ENCODE measurements at places on chromosomes 13 and 19. TPM values are rescaled to one million over a fixed set of nuclear protein-coding genes. Genes with fewer than 3 reads are reported as not detected.
A peak's percentile ranks its signal among the peaks of the same experiment; 100 is the strongest.

DNA sequence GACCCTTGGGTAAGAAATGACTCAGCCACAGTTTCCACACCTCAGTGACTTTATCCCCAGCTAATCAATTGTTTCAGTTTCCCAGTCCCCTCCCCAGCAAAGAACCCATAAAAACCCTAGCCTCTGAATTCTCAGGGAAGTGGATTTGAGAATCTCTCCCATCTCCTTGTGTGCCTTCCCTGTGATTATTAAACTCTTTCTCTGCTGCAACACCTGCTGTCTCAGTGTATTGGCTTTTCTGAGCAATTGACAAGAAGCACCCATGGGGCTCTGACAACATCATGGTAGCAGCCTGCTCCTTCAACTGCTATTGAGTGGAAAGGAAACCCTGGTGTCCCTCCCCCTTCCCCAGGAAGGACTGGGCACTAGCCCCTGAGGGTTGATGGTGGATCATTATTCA lies 73.7 kb downstream of the UQCRFS1 start:
- no peak for DNase-seq

DNA sequence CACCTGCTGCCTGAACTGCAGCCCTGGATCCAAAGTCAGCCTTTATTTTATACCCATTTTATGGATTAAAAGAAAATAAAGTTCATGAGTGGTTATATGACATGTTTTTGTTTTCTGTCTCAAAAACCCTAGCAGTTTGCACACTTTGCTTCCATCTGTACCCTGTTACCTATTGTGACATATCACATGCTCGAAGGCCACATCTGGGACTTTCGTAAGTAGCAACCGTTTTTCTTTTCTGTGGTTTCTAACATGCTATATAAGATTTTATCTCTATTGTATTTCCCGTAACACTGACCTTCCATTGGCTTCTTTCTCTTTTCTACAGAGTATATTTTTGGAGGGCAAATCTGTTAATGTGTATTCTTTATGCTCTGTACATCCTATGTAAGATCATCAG lies 1007.2 kb downstream of the PCDH9 start:
- no peak for DNase-seq

DNA sequence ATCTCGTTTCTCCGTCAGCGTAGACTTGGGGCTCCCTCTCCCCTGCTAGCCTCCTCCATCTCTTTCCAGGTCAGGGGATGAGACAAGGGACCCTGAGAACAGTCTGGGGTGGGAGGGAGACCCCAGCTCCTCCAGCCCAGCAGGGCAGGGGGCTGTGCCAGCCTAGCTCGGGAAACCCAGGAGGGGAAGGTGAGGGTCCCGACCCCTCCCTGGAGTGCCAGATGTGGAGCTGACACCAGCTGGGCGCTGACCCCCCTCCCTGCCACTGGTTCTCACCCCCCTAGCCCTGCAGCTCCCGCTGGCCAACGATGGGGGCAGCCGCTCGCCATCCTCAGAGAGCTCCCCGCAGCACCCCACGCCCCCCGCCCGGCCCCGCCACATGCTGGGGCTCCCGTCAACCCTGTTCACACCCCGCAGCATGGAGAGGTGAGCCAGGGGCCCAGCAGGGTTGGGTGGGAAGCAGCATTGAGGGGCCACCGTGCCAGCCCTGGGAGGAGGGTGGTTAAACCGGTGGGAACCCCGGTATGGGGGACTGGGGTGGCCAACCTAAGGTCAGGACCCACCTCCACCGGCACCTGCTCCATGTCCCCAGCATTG lies 5.1 kb upstream of the TGFBR3L start:
- DNase-seq, result no peak

DNA sequence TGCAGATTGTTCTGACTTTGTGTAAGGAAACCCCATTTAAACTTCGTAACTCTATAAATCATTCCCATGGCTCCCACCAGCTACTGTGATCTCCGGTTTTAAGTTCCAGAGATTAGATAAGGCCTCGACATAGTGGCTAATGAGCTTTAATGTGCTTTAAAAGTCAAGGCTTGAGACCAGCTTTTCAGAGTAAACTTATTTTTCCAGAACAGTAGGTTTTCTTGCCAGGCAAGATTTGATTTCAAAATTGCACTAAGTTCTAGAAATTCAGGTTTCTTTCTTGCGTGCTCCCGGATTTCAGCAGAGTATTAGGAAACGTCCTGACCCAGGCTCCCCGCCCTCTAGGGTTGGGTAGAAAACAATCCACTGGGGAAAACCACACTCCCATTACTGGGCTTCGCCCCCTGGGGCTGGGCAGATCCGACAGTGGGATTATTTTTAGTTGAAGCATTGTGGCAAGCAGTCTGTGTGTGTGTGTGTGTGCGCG lies 43.3 kb downstream of the CRYL1 start:
- DNase-seq, result no peak

- DNase-seq, result no peak
Observed at GRCh38 chr13:95174517-95174916, 126.7 kb downstream of the ABCC4 start.

DNA sequence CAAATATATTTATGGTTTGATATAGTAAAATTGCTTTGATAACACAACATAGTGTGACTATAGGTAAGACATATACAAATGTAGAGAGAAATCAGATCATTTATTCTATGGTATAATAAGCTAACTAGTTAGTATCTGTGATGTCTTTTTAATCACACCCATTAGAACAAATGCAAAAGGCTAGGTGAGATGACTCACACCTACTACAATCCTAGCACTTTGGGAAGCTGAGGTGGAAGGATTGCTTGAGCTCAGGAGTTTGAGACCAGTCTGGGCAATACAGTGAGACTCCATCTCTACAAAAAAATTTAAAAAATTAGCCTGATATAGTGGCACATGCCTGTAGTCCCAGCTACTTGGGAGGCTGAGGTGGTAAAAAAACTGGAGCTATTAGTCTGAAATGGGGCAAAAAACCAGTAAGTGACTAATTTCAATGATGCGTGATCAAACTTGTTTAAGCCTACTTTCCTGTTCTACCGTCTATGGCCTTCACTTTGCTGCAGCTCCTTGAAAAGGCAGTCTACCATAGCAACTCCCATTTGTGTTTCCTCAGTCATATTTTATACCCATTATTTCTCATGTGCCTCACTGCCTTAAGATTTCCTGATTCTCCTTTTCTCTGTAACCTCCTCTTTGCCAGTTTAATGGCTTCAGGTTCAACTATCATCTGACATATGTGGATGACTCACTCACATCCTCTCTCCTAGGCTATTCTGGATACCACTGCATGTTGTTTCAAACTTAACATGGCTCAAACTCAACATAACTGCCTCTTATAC lies 12.5 kb downstream of the ALG5 start:
- peak; percentile 16 for DNase-seq

DNA sequence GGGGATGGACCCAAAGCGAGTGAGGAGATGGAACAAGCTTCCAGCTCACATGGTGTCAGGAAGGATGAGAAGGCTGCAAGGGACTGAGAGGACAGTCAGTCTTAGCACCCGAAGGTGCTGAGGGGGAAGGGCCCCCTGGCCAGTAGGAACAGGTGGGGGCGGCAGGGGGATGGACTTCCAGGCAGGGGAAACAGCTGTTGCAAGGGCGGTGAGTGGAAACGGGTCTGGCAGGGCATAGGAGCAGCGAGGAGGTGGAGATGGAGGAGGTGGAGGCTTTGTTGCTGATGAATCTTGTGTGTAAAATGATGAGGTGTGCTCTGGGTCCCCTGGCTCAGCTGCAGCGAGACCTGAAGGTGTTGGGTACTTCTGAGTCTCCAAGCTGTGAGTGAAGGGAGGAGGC lies 1.2 kb downstream of the MAP1S start:
- no peak for DNase-seq

DNA sequence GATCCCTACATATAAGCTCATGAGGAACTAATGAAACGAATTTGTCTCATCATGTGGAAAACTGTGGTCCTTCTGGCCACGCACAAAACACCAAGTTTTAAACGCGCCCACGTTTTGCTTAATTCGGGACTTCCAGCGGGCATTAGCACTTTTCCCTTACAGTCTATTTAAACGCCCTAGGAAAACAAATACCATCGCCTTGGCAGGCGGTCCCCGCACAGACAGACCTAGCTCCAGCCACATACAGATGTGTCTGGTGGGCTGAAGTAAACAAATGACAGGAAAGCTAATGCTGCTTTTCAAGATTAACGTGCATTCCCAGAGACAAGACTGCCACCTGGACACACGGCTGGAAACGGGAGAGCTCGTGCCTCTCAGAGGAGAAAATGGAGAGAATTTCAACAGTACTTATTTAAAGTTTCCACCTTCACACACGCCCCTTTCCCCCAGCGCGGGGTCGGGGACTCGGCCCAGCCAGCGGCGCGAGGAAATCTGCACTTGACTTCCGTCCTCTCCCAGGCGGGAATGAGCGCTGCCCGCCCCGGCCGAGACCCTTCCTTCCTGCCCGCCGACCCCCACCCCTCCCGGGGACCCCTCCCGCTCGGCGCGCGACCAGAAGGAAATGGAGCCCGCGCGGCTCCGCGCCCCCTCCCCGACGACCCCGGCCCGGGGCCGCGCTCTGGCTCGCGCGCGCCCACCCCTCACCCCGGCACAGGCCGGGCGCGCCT lies 931 bp downstream of the USP12 start:
- DNase-seq, result peak; percentile 59

DNA sequence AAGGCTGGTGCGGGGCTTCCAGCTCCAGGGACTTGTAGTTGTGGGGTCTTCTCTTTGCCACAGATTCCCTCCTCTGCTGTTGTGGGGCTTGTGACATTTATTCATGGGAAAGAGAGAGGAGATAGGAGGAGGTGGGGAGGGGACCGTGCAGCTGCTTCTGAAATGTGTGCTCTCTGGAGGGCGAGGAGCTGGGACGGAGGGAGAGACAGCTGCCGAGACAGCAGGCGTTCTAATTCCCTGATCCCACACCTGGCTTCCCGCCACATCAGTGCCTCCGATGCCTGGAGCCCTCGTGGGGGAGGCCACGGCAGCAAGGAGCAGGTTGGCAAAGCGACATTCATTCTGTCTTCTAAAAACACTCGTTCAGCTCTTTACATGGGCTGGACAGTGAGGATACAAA lies 164.4 kb downstream of the USP12 start:
- DNase-seq, result no peak

DNA sequence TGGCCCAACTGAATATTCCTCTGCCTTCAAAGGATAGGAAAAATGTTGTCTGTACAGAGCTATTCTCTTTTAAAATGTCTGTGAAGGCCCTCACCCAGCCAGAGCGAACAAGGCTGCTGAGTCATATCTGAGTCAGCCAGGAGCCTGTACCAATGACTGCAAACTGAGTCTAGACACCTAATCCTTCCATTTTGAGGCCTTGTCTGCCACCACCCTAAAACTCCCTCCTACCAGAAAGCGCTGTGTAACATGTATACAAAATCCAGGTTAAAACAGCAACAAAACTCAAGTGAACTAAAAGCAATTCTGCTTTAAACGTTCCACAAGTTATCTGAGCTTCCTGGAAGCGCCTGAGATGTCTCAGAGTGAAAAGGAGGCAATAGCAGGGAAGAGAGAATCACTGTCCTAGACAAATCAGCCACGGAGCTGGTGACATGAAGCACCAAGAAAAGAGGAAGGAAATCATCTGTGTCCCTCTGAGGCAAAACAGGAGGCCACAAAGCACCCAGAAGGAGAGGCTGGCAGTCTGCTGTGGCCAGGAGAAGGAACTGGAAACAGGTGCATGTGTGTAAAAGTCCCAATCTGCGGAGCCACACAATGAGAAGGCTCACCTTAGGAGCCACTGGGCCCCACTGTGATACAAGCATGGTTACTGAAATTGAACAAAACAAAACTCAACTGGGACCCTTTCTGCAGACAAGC lies 10.2 kb downstream of the DHRS12 start:
- peak; percentile 81 for DNase-seq

GRCh38 chr19:6580313-6580712 lies 10.6 kb downstream of the CD70 start:
- DNase-seq, result peak; percentile 99

- DNase-seq, result no peak
Observed at GRCh38 chr19:32404933-32405430, 588 bp upstream of the DPY19L3 start.

DNA sequence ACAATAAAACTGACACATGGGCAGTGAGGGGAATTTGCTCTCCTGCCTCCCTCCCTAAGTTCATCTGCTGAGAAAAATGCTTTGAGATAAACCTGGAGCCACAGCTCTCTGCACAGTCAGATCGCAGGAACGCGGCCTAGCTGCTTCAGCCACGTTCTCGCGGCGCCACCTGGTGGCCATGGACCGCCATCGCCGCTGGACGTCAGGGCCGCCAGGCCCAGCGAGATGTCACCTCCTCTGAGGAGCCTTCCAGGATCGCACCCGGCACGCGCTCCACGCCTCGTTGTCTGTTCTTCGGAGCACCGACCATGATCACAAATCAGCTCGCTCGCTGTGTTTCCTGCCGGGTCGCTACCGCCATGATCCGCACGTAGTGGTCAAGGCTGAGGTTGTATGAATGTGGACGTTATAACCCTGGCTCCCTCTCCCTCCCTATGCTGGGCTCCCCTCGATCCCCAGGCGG lies 20.6 kb upstream of the USP29 start:
- DNase-seq, result no peak

- peak; percentile 42 for DNase-seq
Observed at GRCh38 chr19:10471909-10472308, 31.2 kb downstream of the KEAP1 start.

GRCh38 chr13:48304143-48304876 lies 759 bp downstream of the RB1 start:
- peak; percentile 43 for DNase-seq

GRCh38 chr13:73820285-73820684 lies 313.9 kb downstream of the KLF12 start:
- no peak for DNase-seq

- no peak for DNase-seq
Observed at GRCh38 chr19:42234364-42234763, 8.0 kb downstream of the GSK3A start.

DNA sequence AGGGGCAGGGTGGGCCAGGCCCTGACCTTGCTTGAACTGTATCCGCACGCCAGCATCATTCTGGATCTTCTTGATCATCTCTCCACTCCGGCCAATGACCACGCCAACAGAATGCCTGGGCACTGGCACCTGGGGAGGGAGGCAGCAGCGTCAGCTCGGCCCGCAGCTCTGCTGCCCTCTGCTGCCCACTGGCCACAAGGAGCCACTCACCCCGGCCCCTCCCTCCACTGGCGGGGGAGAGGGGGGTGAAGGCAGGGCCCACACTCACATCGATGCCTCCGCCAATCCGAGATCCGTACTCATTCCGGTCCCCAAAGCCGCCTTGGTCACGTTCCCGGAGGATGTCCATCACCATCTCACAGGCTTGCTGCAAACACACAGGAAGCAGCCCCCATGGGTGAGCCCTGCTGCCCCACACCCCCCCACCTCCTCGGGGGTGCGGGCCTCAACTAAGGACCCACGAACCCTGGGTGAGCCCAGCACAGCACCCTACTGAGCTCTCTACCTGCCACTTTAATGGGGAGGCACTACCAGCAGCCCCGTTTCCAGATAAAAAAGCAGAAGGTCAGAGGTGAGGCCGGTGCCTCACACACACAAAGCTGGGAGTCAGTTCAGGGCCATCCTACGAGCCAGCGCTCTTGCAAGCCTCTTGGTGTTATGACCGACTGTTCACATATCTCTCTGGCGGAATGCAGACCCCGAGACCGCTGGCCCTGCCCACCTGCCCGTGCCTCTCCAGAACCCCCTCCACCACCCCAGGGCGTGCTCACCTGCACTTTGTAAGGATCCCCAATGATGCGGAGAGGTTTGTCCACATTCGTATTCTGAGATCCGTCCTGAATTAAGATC lies 6.7 kb downstream of the KHSRP start:
- no peak for DNase-seq

GRCh38 chr19:50195224-50195623 lies 8.2 kb upstream of the MYH14 start:
- no peak for DNase-seq

- no peak for DNase-seq
Observed at GRCh38 chr19:46495786-46496099, at the start of gene PNMA8B. PNMA8B (minus strand) TSS chr19:46495867; CDS start chr19:46495465, 402 bp downstream.

Gene EBPL
- total RNA-seq, result 55.4 TPM

Gene DIRAS1
- total RNA-seq, result not detected

Gene FUT3
- total RNA-seq, result 3.1 TPM

Gene CEACAM1
- total RNA-seq, result 0.69 TPM
